Suprapubic skin (tissue), 4 donors: ENCODE measurements at places on chromosomes 16 and 17. TPM values are rescaled to one million over a fixed set of nuclear protein-coding genes. Genes with fewer than 3 reads are reported as not detected.

OR1E2 gene
- total RNA-seq, result not detected

DNA sequence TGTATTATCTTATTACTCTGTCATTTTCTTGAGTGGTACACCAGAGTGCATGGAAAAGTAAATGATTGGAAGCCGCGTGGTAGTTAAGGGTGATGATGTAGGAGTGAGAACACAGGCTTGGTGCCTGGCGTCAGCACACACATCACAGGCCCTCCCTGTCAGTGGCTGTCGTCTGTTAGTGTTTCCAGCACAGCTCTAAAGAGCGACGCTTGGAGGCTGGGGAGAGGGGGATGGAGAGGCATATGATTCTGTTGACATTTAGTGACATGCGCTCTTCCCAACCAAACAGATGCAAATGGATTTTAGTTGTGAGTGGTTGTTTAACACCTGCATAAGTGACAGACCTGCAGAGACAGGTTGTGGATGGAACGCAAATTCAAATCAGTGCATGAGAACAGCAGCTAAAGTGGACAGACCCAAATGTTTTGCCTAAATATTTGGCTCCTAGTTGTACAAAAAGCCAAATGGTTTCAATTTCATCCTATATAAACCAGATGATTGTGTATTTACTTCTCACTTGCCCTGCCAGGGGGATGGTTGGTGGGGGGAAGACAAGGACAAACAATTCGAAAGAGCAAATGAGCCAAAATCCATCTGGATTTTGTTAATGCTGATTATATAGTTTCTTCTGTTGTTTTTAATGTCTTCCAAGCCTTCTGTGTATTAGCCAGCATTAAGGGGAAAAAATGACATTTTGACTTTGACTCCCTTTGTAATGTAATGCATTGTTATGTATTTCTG is 222.3 kb downstream of the WWOX start:
- DNase-seq, result no peak

DNA sequence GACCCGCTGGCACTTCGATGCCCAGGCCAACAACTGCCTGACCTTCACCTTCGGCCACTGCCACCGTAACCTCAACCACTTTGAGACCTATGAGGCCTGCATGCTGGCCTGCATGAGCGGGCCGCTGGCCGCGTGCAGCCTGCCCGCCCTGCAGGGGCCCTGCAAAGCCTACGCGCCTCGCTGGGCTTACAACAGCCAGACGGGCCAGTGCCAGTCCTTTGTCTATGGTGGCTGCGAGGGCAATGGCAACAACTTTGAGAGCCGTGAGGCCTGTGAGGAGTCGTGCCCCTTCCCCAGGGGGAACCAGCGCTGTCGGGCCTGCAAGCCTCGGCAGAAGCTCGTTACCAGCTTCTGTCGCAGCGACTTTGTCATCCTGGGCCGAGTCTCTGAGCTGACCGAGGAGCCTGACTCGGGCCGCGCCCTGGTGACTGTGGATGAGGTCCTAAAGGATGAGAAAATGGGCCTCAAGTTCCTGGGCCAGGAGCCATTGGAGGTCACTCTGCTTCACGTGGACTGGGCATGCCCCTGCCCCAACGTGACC is 5.0 kb downstream of the WFIKKN2 start:
- no peak for DNase-seq

DNA sequence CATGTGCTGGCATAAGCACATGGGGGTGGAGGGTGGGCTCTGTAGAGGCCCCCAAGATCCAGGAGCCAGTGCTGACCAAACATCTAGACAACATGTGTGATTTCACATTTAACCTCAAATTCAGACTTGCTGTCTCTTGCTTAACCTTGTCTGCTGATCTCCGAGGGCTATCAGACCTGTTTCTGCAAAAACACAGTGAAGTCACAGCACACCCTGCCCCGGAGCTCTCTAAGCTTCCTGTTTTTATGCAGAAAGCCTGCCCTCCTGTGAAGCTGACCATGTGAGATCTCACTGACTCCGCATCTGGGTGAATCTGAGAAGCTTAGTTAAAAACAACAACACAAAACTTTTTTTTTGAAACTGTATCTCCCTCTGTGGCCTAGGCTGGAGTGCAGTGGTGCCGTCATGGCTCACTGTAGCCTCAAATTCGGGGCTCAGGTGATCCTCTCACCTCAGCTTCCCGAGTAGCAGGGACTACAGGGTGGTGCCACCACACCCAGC is 6.6 kb upstream of the DPEP2 start:
- no peak for DNase-seq

- DNase-seq, result no peak
Measured at GRCh38 chr16:74466872-74467271, 45.6 kb upstream of the CLEC18B start.
